ENCODE measurements at places on chromosomes 13 and 19. TPM values are rescaled to one million over a fixed set of nuclear protein-coding genes. Genes with fewer than 3 reads are reported as not detected.

C19orf85 gene
- total RNA-seq: not detected

JAK3 gene
- 7.1 TPM for total RNA-seq

ADGRE3 gene
- total RNA-seq: not detected

ZNF534 gene
- total RNA-seq: 0.07 TPM

TSKS gene
- total RNA-seq: 0.52 TPM

MICU2 gene
- total RNA-seq: 43.1 TPM

OR2Z1 gene
- total RNA-seq: not detected

SIGLEC14 gene
- not detected for total RNA-seq

RNF17 gene
- total RNA-seq: 0.98 TPM

NCR1 gene
- not detected for total RNA-seq

CEACAM8 gene
- not detected for total RNA-seq

PRSS57 gene
- not detected for total RNA-seq

ICAM5 gene
- total RNA-seq: 2.5 TPM

ZNF829 gene
- total RNA-seq: 3.4 TPM

ZNF726 gene
- total RNA-seq: 1.4 TPM

SLC5A5 gene
- not detected for total RNA-seq

C19orf73 gene
- 0.26 TPM for total RNA-seq

MAST3 gene
- 8.5 TPM for total RNA-seq

CELF5 gene
- total RNA-seq: not detected

BCL3 gene
- 18.8 TPM for total RNA-seq

CCL25 gene
- not detected for total RNA-seq

SERPINE3 gene
- total RNA-seq: not detected

CBLC gene
- total RNA-seq: 0.07 TPM

PTH2 gene
- not detected for total RNA-seq

ZFP14 gene
- 3.8 TPM for total RNA-seq

CEACAM21 gene
- total RNA-seq: not detected

ERICH6B gene
- not detected for total RNA-seq

RGCC gene
- 2.6 TPM for total RNA-seq

NALCN gene
- 16.3 TPM for total RNA-seq

CEBPA gene
- total RNA-seq: 0.07 TPM

OR7A5 gene
- not detected for total RNA-seq

TEKTIP1 gene
- total RNA-seq: not detected

S1PR4 gene
- not detected for total RNA-seq

MYBPC2 gene
- total RNA-seq: not detected

UGGT2 gene
- 110 TPM for total RNA-seq

FAM124A gene
- total RNA-seq: 1.4 TPM

GIPC3 gene
- 0.07 TPM for total RNA-seq

HSPB6 gene
- 161 TPM for total RNA-seq

C5AR2 gene
- total RNA-seq: 0.07 TPM

OXGR1 gene
- total RNA-seq: not detected

KLK14 gene
- not detected for total RNA-seq

OVOL3 gene
- total RNA-seq: not detected

TNNT1 gene
- 1.1 TPM for total RNA-seq

ZNF575 gene
- total RNA-seq: 0.36 TPM

ZNF699 gene
- 9.6 TPM for total RNA-seq

RASGRP4 gene
- total RNA-seq: not detected

ZNF419 gene
- total RNA-seq: 13.9 TPM

ARL11 gene
- not detected for total RNA-seq

WASF3 gene
- total RNA-seq: 17.8 TPM

ZNF730 gene
- 0.26 TPM for total RNA-seq
